NB4 (cell line): ENCODE measurements at places on chromosomes 7 and 10.

DNA sequence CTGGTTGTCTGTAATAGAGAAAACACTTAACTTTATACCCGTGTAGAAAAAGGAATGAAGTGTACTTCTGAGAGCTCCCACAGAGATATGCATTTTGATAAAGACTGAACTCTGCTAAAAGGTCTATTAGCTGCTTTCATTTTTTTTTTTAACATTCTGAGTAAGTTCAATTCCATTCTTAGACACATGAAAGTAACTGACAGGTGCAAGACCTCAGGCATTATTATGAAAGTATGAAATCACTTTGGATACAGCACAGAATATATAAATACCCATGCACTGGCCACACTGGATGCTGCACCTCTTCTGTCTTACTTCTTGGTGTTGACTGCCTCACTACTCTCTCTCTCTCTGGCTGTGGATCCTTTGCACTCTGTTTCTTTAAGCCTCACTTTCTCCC, 46.2 kb downstream of the VWDE start:
- no peak for DNase-seq

GRCh38 chr7:45718464-45719330, 144.5 kb downstream of the ADCY1 start:
- DNase-seq, result peak; percentile 89

DNA sequence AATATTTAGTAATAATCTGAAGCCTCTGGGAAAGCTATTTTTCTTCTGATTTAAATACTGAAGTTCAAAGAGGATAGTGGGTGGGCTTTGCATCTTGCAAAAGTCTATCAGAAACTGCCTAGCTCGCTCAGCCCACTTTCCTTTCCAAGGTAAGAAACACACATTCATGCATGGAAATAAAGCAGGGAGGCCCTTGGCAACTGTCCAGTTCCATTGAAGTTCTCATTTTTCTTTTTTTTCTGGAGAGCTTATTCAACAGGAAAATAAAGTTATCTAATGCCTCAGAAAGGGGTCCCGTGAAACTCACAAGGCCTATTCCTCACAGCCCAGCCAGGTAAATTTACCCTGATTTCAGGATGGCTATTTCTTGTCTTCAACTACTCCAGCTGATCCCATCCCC, 654.9 kb downstream of the KCNMA1 start:
- DNase-seq, result no peak

- no peak for DNase-seq
Measured at GRCh38 chr10:48343921-48344598, 37.6 kb downstream of the MAPK8 start.

GRCh38 chr7:101237206-101238067, at the start of gene CLDN15:
CLDN15 (minus strand) TSS chr7:101237802; CDS start chr7:101237581, 221 bp downstream.
- DNase-seq, result no peak

- peak; percentile 66 for DNase-seq
Measured at GRCh38 chr7:44307301-44307900, 18.0 kb downstream of the CAMK2B start.

DNA sequence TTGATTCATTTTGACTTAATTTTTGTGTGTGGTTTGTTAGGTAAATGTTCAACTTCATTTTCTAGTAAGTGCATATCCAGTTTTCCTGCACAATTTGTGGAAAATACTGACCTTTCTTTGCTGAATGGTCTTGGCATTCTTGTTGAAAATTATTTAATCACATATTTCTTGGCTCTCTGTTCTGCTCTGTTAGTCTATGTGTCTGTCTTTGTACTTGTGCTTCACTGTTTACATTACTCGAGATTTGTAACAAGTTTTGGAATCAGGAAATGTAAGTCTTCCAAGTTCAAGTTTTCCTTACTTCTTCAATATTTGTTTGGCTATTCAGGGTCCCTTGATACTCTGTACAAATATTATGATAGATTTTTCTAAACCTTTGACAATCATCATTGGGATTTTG, 838.2 kb upstream of the POM121L12 start:
- DNase-seq, result no peak

DNA sequence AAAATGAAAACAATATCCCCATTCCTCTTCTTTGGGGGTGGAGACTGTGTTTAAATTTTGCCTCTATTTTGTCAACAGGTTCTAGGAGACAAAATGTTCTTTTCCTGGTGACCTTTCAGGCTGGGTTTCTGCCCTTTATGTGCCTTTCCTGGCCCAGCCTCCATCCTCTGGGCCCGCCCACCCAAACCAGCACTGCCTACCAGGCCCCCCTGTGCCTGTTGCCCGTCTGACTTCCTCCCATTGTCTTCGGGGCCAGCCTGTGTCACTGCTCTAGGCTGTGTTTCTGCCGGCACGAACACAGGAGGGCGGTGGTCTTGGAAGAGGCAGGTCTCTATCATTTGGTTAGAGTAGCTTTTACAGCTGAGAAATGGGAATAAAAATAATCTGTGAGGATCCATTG, 13.9 kb downstream of the TSPAN14 start:
- DNase-seq, result peak; percentile 71

GRCh38 chr10:17368708-17369272, 85.6 kb downstream of the ST8SIA6 start:
- DNase-seq, result no peak

DNA sequence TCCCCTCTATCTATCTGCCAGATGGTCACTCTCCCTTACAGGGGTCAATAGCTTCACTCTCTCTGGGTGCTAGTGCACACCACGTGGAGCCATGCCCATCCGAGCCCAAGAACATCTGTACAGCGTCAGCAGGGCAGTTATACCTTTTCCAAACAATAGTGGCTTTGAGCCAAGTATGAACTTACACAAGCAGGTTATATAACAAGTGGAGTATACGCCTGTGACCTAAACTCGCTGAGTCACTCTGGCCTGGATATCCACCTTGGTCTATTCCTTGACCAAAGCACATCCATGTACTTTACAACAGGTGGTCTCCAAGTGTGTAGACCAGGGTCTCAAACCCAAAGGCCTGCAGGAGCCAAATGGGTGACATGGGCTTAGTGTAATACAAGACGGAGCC, 20.3 kb downstream of the PLAC9 start:
- DNase-seq, result no peak

DNA sequence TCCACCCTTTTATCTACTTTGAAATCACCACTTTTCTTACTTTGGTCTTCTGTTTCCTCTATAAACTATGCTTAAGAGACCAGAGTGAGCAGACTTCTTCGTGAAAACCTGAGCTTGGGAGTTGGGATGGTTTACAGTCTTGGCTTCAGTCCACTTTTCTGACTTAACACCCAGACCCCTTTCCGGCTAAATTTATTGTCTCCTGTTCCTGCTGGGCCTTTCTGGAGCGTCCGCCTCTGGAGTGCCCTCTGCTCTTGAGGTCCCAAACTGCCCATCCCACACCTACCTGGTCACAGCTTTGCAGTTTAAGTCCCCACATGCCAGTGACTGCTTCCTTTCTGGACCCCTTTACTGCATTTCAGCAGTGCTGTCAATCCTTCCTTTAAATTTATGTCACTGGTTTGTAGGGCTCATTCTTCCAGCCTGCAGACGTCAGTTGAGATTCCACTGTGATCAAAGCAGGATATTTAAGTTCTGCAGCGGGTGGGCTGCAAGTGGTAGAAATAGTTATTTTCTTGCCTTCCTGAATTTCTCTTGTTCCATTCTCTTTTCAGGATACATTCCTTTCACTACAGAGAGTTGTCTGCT, 80.3 kb downstream of the KAT6B start:
- no peak for DNase-seq

DNA sequence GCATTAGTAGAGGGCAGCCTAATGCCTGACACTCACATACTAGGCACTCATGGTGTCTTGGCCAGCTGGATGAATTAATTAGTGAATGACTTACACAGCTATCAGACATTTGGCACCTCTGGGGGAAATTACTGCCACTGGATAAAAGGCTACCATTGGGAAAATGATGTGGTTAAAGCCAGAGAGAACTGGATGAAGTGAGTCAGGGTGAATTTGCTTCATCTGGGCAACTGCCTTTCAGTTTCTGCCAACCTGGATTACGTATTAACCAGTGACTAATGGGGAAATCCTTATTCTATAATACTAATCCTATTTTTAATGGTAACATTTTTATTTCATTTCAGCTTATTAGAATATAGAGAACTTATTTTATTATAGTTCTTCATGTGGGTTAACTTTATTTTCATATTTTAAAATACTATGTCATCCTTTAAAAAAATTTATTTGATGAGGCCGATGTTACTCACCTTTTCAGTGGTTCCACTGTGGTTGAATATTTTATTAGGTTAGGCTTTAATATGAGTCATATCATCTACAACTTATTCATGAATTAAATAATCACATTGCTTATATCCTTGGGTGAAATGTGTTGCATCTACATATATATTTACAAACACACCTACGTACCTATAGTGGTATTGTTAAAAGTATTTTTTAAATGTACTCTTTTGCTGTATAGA, 85.6 kb upstream of the CAPZA2 start:
- DNase-seq, result no peak

- DNase-seq, result peak; percentile 32
Measured at GRCh38 chr7:12031638-12032037, 179.5 kb upstream of the TMEM106B start.

GRCh38 chr10:72727130-72727529, 35.2 kb downstream of the MCU start:
- DNase-seq, result no peak

DNA sequence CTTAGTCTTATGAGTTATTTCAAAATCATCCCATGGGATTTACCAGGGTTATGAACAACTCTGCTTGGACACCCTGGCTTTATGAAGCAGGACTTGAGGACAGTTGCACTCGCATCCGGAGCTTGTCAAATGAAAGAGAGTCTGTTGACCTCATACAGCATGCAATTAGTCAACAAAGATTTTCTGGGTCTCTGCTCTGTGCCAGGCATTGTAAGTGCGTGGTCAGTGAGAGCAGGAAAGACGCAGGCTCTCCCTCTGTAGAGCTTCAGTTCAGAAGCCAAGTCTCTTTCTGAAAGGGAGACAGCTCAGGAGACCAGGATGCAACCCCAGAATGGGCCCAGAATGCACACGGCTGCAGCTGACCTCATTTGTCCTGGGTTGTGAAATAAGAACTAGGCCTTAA, 45.5 kb upstream of the DMBT1 start:
- peak; percentile 66 for DNase-seq

GRCh38 chr7:73903321-73904218, 42.6 kb downstream of the TMEM270 start:
- no peak for DNase-seq

DNA sequence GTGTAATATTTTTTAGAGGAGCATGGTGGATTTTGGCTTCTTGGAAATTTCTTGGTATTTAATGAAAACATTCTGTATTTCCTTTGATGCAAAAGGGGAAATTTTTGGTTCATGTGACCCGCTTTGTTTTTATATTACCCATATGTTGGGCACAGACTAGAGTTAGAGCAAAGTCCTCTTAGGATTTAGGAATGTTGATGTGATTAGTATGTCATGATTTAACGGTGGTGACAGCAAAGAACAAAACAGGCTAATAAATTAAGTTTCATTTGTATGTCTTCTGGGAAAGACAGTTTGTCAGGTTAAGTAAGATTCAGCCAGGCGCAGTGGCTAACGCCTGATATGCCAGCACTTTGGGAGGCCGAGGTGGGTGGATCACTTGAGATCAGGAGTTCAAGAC, 304.6 kb downstream of the REEP3 start:
- no peak for DNase-seq

GRCh38 chr7:155973451-155973997, 161.3 kb upstream of the SHH start:
- DNase-seq, result no peak

GRCh38 chr7:22386206-22386858, 29.4 kb upstream of the RAPGEF5 start:
- no peak for DNase-seq
